ENCODE measurements at places on chromosomes 2 and 18. TPM values are rescaled to one million over a fixed set of nuclear protein-coding genes. Genes with fewer than 3 reads are reported as not detected.
A peak's percentile ranks its signal among the peaks of the same experiment; 100 is the strongest.

Gene IRS1
- 17.7 TPM for total RNA-seq

Gene SLC9A4
- not detected for total RNA-seq

Gene HOXD3
- 0.56 TPM for total RNA-seq

Gene REG3A
- not detected for total RNA-seq

DNA sequence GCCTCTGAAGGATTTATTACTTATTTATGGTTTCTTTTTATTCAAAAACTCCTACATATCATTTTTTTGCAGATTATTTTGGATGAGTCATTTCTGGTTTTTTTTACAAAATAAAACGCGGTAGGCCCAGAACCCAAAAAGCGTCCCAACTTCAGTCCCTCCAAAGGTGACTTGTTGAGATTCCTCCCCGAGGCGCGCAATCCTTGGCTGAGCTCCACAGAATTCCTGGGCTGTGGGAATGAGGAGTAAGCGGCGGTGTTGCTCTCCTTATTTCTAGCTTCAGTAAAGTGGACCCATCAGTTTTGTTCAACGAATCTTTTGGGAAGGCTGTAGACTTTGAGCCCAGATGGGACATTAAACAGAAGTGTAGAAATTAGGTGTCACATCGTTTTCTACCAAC is 67.0 kb upstream of the RMP24 start:
- no peak overlapping the region for H3K27ac ChIP-seq
- no peak for DNase-seq
- no peaks in the 10 kb centered on the region for H3K36me3 ChIP-seq
- no peak overlapping the region for H3K4me3 ChIP-seq
- H3K4me1 ChIP-seq, result no peaks in the 10 kb centered on the region

DNA sequence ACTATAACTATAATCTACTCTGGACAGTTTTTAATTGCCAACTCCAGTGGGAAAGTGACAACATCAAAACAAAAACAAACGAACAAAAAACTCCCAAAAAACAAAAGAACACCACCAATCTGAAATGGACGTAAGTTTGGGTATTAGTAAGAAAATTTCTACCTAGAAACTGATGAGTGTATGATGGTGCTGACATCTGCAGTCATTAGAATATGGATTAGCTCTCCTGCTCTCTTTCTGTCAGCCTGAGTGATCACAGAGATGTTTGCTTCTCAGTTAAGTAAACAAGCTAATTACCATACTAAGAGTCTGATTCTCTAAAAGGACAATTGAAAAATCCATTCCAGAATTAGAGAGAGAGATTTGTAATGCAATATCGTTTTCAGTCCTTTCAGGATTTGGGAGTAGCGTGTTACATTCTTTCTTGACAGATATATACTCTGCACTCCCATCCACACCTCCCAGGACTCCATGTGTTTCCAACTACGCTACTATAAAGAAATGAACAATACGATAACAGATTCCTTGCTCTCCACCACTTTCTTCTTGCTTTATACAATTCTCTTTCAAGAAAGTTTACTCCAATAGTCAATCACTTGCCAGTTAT is 1347.4 kb upstream of the PIK3C3 start:
- H3K27me3 ChIP-seq, result no peaks in the 10 kb centered on the region
- H3K36me3 ChIP-seq, result no peaks in the 10 kb centered on the region
- H3K4me1 ChIP-seq, result no peaks in the 10 kb centered on the region
- no peak overlapping the region for H3K27ac ChIP-seq
- no peak overlapping the region for H3K4me3 ChIP-seq

GRCh38 chr18:34978533-34978893 is 62.7 kb upstream of the MAPRE2 start:
- H3K4me3 ChIP-seq, result peak overlapping the region; percentile 75
- H3K27me3 ChIP-seq, result no peaks in the 10 kb centered on the region
- DNase-seq, result no peak
- H3K4me1 ChIP-seq, result no peaks in the 10 kb centered on the region

- H3K4me1 ChIP-seq, result peaks cover 4% of the 10 kb centered on the region
- DNase-seq, result peak; percentile 6
- no peak overlapping the region for H3K4me3 ChIP-seq
These were observed 282.1 kb upstream of the HS6ST1 start for GRCh38 chr2:128600581-128601297.

- no peak for DNase-seq
- H3K27me3 ChIP-seq, result no peaks in the 10 kb centered on the region
- no peaks in the 10 kb centered on the region for H3K36me3 ChIP-seq
These were observed 138.9 kb upstream of the KLHL14 start for GRCh38 chr18:32911660-32912284.

Measured in heart left ventricle (tissue), 16 donors.